ENCODE measurements at places on chromosomes 2 and 18. TPM values are rescaled to one million over a fixed set of nuclear protein-coding genes. Genes with fewer than 3 reads are reported as not detected.

The CTAGE1 gene
- not detected for total RNA-seq

The IL1RL2 gene
- 1.2 TPM for total RNA-seq

The TNFAIP6 gene
- total RNA-seq = 20.3 TPM

The CCDC85A gene
- 0.57 TPM for total RNA-seq

The EVX2 gene
- not detected for total RNA-seq

The GNLY gene
- not detected for total RNA-seq

The EPB41L3 gene
- total RNA-seq = under 0.01 TPM

All from LHCN-M2 (cell line).